T1000 (cell line): ENCODE measurements at places on chromosomes 4 and X.

GRCh38 chr4:152160225-152160800 is 375.6 kb downstream of the FBXW7 start:
- no peak for DNase-seq

DNA sequence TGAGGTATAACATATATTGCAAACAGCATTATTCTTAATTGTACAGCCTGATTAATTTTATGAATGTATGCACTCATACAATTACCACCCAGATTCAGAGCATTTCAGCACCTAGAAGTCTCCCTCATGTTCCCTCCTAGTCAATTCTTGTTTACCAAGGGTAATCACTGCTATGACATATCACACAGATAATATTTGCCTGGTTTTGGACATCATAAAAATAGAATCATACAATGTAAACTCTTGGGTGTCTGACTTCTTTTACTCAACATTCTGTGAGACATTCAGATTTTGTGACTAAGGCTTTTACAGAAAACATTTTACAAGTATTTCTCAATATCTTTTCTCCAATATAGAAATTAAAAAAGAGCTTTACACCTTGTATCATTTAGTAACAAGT is 66.9 kb downstream of the PTPN13 start:
- DNase-seq, result no peak

- no peak for DNase-seq
Measured at GRCh38 chrX:45007598-45007997, 134.6 kb downstream of the KDM6A start.

GRCh38 chr4:37365888-37366287 is 121.3 kb downstream of the NWD2 start:
- no peak for DNase-seq

GRCh38 chrX:20325786-20326388 is 59.2 kb upstream of the RPS6KA3 start:
- no peak for DNase-seq

DNA sequence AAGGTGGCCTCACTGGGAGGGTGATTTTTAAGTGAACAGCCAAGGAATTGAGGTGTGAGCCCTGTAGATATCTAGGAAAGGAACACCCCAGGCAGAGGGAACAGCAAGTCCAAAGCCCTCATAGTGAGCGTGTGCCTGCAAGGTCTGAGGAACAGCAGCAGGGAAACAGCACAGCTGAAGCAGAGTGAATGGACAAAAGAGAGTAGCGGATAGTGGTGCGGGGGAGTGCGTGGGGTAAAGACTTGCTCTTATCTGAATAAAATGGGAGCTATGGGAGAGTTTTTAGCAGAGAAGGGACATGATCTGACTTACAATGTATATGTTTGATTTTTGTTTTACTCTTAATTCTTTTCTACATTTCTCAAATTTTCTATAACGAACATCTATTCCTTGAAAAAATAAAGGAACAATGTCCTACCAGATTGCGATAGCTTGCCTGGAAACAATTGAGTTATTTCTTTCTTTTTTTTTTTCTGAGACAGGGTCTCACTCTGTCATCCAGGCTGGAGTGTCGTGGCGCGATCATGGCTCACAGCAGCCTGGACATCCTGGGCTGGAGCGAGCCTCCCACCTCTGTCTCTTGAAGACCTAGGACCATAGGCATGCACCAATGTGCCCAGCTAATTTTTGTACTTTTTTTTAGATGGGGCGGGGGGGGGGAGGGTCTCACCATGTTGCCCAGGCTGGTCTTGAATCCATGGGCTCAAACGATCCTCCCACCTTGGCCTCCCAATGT is 19.5 kb upstream of the HADH start:
- DNase-seq, result no peak
